ENCODE measurements at places on chromosomes 16 and 17. TPM values are rescaled to one million over a fixed set of nuclear protein-coding genes. Genes with fewer than 3 reads are reported as not detected.

The CMTR2 gene
- 22.5 TPM for total RNA-seq

DNA sequence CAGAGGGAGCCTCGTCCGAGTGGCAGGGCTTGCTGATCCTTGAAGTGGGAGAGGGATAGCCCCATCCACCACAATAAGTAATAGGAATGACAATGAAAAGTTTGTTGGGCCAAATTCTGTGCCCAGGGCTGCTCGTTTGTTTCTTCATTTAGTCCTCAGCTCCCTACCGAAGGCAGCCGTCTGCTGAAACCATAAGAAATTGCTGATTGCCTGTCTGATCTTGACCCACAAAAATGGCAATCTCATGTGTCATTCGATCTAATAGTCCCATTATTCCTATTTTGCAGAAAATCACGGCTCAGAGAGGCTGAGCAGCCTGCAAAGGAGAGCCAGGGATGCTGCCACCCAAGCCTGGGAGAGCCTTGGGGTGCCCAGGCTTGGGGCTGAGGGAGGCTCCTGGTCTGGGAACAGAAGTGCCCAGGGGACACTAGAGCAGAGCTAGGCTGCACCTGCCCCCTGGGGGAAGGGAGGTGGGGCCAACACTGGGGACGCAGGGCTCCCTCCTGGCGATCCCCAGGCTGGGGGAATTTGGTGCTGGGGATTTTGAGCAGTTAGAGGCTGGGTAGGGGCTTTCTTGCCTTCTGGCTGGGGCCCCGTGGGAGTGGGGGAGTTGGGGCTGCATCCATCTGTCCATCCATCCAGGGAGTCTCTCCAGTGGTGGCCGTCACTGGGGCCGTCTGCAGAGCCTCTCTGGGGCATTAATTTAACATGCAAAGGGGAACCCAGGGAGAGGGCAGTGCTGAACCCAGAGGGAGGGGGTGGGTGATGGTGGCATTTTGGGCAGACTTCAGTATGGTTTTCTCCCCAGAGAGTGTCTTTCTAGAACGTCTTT is 53.5 kb downstream of the SOCS1 start:
- DNase-seq, result no peak

DNA sequence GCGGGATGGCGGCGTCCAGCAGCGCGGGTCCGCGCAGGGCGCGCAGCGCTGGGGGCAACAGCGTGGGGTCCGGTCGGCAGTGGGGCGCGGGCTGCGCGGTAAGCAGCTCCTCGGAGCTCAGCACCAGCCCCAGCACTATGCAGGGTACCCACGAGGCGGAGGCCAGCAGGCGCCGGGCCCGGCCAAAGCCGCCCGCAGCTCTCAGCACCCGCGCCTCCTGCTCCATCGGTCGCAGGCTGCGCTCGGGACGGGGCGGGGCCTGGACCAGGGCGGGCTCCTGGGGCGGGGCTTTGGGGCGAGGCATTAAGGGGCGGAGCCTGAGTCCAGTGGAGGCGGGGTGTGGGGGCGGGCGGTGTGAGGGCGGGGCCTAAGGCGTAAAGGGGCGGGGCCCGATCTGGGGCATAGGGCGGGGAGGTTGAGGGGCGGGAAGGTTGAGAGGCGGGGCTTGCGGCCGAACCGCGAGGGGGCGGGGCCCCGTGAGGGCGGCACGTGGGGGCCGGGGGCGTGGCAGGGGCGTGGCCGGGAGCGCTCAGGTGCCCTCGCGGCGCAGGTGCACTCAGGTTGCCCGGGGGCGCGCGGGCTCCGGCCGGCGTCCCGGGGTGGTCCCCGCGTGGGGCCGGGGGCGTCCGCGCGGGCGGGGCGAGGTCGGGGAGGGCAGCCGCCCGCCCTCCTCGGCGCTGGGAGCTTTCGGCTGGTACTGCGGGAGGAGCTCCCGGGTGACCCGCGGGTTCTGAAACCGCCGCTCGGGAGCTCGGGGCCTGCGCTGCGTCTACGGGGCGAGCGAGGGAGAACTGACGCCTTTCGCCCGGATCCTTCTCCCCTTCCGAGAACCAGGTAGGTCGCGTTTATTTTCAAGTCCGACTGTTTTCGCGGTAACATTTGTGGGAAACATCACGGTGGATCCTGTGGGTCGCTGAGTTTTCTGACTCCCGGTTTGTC is 1.4 kb upstream of the SLC22A31 start:
- no peak for DNase-seq

- no peak for DNase-seq
These were observed 20.9 kb downstream of the HAPSTR1 start for GRCh38 chr16:9112166-9112843.

The NLE1 gene
- total RNA-seq, result 16.1 TPM

GRCh38 chr17:50087912-50088405 is 7.2 kb upstream of the PDK2 start:
- DNase-seq, result no peak

GRCh38 chr17:48297825-48298224 is 132.2 kb downstream of the SKAP1 start:
- no peak for DNase-seq

DNA sequence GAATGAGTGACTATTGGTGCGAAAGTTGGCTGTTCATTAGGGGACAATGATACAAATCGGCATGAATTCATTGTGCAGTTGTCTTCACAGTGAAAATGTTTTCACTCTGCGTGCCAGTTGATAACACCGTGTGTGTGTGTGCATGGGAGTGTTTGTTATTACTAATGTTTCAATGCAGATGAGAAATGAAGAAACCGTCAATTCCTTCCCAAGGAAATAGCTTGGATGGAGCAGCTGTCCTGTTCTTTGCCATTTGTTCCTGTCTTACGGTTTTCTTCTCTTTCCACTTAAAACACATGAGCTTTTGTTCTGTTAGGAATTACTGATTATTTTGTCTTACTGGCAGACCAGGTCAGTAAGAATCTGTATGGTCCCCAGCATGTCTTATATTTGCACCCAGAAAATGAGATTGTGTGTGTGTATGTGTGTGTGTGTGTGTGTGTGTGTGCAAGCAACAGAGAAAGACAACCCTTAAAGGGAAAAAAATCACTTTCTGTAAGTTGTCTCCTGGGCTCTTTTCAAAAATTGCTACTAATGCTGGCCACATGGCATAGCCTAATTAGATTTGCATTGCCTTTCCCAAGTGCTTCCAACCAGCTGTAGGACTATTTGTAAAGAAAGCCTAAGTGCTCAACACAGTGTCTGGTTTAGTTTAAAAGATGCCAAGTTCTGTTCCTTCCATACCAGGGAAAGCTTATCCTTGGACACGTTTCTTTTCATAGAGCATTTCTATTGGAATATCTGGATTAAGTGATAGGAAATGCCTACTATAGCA is 23.8 kb downstream of the SHISA9 start:
- DNase-seq, result no peak

DNA sequence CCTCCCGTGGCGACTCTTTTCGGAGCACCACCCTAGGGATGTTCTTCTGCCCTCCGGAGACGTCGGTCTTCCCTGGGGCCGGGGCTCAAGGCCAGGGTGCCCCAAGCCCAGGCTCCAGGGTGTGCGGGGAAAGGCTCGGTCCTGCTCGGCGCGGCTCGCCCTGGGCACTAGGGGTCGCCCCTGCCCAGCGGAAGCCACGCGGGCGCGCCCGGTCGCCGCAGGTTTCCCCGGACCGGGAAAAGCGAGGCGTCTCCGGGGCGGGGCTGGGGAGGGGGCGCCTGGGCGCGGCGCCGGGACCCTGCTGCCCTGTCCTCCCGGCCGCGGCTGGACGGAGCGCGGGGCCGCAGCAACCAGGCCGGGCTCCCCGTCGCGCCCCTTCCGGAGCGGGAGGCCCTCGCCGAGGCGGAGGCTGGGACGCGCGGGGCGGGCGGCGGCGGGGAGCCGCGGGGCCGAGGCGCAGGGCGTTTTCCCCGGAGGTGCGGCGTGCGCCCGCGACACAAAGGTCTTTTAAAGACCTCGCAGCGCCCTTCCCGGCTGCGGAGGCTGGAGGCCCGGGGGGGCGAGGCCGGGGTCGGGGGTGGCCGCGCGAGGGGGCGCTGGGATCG is 76.4 kb downstream of the MRC2 start:
- DNase-seq, result peak; percentile 84

- peak; percentile 73 for DNase-seq
These were observed 48.8 kb downstream of the PITPNM3 start for GRCh38 chr17:6507535-6507934.

GRCh38 chr17:79042421-79043190 is 18.6 kb downstream of the C1QTNF1 start:
- DNase-seq, result peak; percentile 50

The LPO gene
- total RNA-seq, result not detected

The JUP gene
- total RNA-seq, result 18.6 TPM

GRCh38 chr16:85477801-85478363 is 135.2 kb upstream of the GSE1 start:
- DNase-seq, result no peak

The LPCAT2 gene
- 14.8 TPM for total RNA-seq

The KRT25 gene
- 0.35 TPM for total RNA-seq

DNA sequence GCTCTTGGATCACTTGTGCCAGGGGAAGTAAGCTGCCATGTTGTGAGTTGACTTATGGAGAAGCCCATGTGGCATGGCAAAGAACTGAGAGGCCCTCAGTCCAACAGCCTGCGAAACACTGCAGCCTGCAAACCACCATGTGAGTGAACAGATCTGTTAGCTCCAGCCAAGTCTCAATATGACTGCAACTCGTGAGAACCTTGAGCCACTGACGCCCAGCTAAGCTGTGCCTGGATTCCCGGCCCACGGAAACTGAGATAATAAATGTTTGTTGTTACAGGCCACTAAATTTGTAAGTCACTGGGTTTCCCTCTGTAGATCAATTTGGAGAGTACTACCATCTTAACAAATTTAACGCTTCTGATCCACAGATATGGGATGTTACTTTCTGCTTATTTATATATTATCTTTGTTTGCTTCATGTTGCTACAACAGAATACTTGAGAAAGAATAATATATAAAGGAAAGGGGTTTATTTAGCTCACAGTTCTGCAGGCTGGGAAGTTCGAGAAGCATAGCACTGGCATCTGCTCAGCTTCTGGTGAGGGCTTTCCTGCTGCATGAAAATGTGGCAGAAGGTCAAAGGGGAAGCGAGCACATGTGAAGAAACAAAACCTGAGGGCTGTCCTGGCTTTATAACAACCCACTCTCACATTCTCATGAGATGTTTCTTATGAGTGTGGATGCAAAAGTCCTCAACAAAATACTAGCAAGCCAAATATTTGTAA is 29.4 kb upstream of the ATP2A3 start:
- no peak for DNase-seq

The KRT20 gene
- not detected for total RNA-seq

DNA sequence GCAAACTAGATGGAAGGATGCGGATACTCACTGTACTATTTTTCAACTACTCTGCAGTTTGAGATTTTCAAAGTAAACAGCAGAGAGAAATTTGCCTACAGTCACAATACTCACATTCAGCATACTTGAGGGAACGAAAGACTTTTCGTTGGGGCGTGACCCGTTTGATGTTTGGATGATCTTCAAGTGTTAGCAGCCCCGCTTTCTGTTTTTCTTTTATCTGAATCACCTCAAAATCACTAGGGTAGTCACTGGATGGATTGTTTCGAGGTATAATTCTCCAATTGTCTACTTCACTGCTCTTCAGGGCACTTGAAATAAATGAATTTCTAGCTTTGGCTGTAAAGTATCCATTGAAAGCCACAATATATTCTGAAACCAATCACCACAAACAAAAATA is 17.8 kb downstream of the MBTPS1 start:
- DNase-seq, result no peak

- no peak for DNase-seq
These were observed 96.8 kb downstream of the GSG1L start for GRCh38 chr16:27966756-27967155.

DNA sequence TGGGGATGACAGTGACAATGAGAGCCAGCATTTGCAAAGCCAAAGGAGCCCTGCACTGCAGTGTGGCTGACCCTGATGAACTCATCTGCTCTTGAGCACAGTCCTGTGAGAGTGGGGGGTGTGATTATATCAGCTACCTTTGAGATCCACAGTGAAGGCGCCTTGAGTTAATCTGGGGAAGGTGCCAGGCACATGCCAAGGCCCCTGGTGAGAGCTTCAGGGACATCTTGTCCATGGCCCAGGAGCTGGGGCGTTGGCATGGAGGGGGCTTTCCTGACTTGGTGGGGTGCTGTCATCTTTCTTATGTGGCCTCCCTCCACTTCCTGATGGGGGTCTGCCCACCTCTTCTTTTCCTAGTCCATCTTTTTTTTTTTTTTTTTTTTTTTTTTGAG is 86.5 kb downstream of the SNX29 start:
- no peak for DNase-seq

- DNase-seq, result no peak
These were observed 8.6 kb upstream of the TEX19 start for GRCh38 chr17:82350182-82351030.

The KRT33A gene
- total RNA-seq, result not detected

- DNase-seq, result no peak
These were observed 10.6 kb upstream of the KCTD5 start for GRCh38 chr16:2671741-2672140.

DNA sequence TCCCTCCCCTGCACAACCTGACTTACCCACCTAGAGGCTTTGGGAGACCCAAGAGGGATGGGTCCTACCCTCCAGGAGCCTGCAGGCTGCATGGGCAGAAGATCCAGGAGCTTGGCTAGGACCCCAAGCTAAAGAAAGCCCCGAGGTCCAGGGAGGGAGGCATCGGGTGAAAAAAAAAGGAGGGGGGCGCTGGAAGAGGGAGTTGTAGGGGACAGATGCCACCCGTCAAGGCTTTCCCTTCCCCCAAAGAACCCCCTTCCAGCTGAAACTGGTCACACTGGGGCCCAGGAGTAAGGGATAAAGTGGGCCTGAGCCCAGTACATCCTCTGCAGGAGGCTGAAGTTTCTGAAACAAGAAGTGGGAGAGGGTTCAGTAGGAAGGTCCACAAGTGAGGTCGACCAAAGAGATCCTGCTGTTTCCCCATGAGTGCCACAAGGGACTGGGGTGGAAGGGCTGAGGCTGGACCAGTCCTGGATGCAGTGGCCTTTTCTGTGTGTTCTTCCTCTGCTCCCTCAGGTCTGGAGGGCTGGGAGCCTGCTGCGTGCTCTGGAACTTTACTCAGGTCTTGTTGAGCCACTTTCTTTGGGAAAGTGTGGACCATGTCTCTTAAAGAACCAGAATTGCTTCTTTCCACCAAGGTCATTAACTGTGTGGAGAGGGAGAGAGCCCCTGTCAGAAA is 14.2 kb upstream of the CBFB start:
- peak; percentile 40 for DNase-seq

The HS3ST3B1 gene
- 1.6 TPM for total RNA-seq

GRCh38 chr17:52678211-52678610 is 519.7 kb upstream of the CA10 start:
- no peak for DNase-seq

GRCh38 chr16:50522324-50522723 is 25.9 kb upstream of the NKD1 start:
- no peak for DNase-seq

DNA sequence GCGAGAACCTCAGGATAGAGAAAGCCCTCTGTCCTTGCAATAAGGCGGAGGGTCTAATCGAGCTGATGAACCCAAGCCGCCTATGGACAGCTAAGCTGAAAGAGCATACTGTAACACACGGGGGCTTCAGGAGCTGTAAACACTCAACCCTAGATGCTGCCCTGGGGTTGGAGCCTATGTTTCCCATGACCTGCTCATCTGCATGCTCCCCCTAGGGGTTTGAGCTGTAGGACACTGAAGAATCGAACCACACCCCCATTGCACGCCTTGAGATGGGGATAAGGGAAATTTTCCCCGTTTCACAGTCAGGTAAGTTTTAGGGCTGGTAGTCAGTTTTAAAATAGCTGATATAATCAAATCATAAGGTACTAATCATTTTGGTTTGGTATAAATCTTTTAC is 675.6 kb upstream of the CDH8 start:
- no peak for DNase-seq

The NACA2 gene
- 0.22 TPM for total RNA-seq
